Stimulated activated naive CD4-positive, alpha-beta T cell treated with Interleukin-2 at 50 U/mL for 16 hours (primary cell): ENCODE measurements at places on chromosomes 3 and 15.

DNA sequence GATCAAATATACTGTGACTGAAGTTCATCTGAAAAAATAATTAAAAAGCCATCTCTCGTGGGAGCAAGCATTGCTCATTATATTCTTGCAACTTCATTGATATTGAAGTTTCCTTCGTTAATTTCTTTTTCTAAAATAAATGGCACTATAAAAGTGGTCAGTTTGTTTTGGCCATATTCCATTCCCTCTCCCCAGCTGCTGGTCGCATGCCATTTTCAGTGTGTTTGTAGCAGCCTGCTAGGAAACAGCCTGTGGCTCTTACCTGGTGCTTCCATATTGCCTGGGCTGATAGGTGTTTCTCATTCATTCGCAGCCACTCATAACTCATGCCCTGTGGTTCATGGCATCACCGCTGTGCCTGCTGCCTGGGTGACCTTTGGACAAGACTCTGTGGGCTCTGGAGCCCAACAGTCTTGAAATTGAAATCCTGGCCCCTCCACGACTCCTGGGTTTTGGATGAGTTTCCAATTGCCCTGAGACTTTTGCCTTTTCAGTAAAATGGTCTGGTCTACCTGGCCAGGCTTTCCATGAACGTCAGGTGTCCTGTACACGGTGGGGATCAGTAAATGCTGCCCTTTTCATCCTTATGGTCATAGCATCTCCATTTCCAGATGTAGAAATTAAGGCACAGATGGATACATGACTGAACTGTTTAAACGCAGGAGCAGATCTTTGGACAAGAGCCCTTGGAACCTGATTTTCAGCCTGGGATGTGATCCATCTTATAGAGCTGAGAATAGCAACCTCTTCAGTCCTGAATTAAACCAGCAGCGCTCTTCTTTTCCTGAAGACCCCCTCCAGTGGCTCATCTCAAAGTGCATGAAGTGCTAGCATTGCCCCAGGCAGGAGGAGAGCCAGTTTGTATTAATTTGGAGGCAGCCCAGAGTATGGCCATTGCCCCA is 69.4 kb downstream of the SLCO3A1 start:
- no peak for DNase-seq

DNA sequence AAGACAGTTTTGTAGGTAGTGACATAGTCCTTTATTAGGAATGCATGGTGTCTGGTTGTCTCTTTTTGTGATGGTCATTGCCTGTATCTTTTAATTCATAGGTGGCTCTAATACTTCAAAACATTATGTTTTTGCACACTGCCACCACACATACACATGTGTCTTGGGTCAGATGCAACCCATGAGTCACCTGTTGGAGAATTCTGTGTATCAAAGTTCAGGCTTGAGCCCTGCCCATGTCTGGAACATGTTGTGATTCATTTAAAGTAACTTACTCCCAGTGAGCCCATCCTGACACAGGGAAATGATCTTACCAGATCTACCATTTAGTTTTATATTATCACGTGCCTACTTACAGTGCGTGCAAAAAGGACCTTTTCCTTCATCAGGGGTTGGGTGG is 142.7 kb downstream of the GHSR start:
- no peak for DNase-seq

DNA sequence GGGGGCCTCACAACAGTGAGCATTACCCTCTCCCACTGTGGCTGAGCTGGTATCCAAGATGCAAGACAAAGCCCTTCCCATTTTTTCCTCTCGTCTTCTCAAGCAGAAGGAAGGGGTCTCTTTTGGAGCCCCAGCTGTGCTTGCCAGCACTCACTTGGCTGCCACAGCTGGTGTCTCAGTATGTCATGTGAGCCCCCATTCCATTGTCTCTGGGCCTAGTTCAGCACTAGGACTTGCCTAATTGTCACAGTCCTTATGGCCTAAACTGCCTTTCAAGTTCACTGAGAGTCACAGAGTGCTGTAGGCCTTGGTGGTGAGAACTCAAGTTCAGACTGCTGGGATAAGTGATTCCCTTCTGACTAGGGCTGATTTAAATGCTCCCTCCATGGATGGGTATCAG is 89.8 kb downstream of the ARHGEF26 start:
- DNase-seq: no peak

DNA sequence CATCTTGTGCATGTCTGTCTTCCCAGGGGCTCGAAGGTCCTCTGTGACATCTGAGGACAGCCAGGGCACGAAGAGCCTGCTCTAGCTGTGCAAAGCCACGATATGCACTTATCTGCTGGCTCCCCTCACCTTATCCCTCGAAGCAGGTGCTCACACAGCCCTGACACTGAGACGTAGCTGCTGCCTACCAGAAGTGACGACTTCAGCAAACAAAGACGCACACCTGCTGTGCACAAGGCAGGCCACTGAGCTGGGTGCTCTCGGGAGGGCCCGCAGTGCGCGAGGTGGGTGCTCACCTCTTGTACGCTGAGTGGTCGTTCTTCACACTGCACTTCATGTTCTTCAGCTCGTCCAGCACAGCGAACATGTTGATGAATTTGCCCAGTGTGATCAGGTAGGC is 37.3 kb downstream of the CYFIP1 start:
- no peak for DNase-seq

DNA sequence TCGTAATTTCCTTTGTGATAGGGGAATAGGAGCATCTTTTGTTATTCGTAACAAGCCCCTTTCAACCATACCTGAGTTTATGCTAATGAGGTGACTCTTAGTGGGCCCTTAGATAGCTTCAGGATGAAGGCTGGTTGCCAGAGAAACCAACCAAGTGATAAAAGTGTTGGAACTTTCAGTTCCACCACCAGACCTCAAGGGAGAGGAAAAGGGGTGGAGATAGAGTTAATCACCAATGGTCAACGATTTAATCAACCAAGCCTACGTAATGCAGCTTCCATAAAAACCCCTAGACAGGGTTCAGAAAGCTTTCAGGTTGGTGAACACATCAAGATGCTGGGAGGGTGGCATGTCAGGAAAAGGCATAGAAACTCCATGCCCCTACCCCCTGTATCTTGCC is 33.0 kb downstream of the HERC1 start:
- no peak for DNase-seq

- no peak for DNase-seq
Measured at GRCh38 chr3:130975251-130975650, 51.4 kb downstream of the ASTE1 start.

DNA sequence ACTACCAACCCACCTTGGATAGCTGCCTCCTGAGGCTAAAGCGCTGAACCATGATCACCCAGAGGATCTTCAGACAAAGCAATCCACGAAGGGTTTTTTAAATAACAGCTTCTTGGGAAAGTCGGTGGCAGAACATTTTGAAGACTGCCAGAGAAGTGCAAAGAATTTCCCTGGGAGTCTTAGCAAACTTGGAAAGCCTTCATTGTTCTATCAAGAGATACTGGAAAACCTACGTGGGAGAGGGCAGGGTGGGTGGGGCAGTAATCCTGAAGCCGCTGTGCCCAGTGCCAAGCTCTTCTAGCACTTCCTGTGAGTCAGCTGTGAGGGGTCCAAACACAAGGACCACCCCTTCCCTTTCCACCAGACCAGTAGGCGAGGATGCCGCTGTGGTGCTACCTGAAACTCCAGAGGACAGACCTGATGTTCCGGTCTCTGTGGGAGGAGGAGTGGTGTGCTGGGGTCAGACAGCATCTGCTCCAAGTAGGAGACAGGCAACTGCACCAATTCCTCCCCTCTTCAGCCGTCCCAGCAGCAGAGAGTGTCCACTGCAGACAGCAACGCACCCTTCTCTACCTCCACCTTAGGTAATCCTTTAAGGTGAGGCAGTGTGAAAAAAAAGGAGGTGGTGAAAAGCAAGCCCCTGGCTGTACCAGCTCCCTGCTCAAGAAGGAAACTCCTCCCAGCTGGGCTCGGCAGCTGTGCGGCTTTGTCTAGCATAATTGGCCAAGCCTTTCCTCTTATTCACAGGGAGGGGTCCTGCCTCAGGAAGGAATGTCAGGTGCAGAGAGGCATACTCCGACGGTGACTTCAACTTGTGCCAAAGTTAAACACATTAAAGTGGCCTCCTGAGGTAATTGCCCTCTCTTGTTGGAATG is 99.0 kb downstream of the TMCC1 start:
- no peak for DNase-seq

DNA sequence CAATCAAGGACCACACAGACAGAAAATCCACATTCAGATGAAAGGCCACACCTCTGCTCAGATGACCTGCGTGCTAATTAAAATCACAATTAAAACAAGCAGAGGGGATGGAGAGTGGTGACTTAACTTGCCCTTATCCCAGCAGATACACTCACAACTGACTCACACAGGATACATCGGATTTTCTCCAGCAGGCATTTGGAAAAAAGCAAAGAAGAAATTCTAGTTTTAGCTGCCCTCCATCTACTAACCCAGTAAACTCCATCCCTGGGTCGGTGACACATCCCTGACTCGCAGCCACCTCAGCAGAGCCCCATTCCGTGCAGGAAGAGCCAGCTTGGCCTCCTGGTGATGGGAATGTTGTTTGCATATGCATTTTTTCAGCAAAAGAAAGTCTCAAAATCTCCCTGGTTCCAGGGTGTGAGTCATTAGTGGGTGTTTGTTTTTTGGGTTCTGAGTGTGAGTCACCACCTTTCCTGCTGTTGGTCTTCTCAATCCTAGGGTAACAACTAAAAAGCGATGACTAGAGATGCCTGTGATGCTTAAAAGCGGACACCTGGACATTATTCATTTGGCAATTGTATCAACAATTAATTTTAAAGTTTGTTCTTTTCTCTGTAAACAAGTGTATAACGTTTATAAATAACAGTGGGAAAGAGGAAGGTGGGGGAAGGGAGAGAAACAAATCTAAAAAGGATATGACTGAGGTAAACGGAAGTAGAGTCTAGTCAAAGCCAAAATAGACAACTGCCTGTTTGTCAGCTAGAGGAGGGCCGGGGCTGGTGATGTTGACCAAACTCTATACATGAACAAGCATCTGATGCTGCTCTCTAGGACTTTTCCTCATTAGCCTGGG is 49.8 kb upstream of the SLC4A7 start:
- DNase-seq: peak; percentile 43

DNA sequence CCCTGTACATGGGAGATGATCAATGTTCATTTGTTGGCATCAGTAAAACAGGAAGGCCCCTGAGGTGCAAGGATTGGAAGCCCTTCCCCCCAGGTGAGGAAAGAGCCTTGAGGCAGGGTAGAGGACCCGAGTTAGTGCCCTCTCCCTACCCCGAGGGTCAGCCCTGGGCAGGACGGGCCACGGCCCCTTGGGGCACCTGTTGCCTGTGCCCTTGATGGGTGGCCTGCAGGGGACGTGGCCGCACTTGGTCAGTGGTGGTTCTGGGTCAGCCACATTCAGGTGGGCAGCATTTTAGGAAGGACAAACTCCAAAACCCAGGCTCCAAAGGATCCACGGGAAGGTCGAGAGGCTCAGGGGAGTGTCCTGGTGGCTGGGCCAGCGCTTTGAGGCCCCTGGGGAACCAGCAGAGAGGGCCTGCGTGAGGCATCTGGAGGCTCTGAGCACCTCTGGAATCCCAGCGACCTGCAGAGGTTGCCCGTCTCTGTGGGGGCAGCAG is 15.8 kb upstream of the RPUSD3 start:
- no peak for DNase-seq

DNA sequence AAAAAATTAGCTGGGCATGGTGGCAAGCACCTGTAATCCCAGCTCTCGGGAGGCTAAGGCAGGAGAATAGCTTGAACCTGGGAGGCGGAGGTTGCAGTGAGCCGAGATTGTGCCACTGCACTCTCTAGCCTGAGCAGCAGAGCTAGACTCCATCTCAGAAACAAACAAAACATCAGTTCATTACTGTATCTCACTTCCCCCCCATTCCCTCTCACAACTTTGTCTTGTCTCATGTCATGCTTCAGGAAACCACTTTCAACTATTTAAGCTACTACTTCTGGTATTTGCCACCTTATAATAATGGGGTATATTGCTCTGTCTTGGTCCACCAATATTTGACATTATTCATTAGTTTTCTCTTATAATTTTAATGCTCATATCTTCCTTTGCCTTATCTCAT is 26.2 kb downstream of the PIK3CA start:
- no peak for DNase-seq

GRCh38 chr3:39165518-39165917 is 12.1 kb upstream of the CSRNP1 start:
- DNase-seq: no peak

DNA sequence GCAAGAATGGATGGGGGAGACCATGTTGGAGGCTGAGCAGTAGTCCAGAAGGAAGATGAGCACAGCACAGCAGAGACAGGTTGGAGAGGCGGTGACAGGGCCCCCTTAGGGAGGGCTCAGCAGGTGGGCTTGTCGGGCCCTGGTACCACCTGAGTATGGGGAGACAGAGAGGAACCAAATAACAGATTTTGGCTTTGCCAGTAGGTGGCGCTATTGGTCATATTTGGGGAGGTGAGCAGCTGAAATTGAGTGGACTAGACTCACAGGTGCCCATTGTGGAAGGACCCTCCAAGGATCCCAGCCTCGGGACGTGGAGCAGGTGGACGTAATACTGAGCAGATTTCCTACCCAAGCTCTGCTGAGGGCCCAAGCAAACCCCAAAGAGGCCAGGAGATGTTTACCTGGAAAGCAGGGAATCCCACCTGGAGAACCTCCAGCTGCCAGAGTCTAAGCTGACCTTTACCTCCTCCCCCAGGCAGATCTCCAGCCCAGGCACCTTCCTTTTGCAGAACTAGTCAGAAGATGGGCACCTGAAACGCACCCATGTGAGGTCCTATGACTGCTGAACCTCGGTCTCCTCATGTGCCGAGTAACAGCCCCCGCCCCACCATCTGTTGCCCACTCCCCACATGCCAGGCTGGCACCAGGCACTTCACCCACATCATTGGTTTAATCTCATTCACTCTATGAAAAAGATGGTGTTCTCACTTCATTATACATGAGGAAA is 24.6 kb upstream of the CORO2B start:
- DNase-seq: peak; percentile 48

- DNase-seq: no peak
Measured at GRCh38 chr15:56835718-56836171, 82.7 kb upstream of the TCF12 start.

DNA sequence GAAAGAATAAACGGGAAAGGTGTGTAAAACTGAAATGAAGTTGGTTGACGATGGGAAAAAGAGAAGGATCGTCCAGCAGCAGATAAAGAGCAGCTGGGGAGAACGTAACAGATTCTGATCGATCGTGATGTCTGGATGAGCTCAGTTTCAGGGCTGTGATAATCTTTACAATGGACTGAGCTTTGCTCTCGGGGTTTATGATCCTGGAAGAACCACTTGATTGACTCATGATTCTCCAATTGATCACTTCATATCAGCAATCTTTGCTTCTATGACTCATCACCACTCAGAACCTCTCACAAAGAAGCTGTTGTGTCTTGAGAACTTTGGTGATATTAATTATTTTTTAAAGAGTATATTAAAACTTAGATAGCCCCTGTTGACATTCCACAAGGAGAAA is 690.7 kb downstream of the TUSC7 start:
- DNase-seq: no peak

DNA sequence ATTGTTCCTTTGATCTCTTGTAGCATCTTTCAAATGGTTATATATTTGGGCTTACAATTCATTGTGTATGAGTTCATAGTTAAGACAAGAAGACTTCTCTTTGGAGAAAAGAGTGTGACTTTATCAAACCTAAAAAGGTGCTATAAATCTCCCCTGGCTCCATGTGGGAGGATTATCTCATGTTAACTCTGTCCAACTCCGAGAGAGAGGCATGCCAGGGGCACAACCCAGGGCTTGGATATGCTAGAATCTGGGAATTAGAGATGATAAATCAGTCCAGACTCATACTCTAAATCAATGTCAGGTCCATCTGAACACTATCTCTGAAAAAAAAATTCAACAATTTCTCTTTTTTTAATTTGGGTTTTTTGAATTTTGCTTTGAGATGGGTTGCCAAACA is 462.8 kb downstream of the TUSC7 start:
- DNase-seq: no peak

- DNase-seq: no peak
Measured at GRCh38 chr3:125067225-125067624, 11.4 kb upstream of the HEG1 start.
